ENCODE measurements at places on chromosomes 2 and 18.

DNA sequence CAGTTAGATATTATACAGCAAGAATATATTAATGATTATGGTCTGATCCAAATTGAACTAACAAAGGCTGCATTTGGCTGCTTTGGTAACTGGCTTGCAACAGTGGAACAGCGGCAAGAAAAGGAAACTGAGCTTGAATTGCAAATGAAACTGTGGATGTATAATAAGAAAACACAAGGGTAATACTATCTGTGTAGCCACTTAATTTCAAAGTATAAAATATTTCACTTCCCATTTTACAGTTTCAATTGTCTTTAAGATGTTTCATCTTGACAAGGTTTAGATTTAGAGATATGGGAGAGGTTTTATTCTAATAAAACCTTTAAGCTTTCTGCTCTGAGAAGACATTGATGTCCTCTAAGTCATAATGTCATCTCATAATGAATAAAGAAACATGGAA is 23.8 kb downstream of the WDR75 start:
- DNase-seq, result no peak

DNA sequence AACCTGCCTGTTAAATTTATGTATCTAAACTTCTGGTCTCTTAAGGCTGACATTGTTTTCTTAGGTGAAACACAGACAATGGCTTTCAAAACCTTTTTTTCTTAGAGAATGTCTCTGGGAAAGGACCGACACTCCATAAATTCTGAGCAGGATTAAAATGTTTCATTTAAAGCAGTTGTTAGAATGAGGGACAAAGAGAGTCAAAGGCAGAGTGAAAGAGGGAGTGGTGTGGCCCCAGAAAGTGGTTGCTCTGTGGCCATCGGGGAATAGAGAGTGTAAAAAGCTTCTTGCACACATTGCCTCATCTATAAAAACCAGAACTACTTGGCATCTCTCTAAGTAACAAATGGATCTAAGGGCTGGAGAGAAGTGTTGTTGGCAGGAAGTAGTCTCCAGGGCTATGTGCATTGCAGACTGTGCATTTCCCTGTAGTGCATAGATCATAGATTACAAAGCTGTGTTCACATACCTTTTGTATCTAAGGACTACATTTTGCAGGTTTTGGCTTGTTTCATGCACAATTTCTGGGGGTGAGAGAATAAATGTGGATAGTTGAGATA is 3.6 kb downstream of the RPRM start:
- no peak for DNase-seq

DNA sequence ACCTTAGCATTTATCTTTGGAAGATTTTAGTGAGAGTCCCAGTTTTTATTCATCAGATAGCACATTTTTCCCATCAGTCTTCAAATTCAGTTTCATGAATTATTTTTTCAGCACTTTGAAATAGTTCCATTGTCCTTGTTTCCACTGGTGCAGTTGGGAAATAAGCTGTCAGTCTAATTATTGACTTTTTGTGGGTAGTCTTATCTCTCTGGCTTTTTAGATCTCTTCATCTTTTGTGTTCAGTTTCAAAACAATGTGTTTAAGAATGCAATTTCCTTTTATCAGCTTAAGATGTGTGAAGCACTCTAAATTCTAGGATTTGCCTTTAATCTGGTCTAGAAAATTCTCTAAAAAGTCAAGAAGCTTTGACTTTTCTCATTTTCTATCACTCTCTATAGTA is 70.5 kb downstream of the GFPT1 start:
- no peak for DNase-seq

DNA sequence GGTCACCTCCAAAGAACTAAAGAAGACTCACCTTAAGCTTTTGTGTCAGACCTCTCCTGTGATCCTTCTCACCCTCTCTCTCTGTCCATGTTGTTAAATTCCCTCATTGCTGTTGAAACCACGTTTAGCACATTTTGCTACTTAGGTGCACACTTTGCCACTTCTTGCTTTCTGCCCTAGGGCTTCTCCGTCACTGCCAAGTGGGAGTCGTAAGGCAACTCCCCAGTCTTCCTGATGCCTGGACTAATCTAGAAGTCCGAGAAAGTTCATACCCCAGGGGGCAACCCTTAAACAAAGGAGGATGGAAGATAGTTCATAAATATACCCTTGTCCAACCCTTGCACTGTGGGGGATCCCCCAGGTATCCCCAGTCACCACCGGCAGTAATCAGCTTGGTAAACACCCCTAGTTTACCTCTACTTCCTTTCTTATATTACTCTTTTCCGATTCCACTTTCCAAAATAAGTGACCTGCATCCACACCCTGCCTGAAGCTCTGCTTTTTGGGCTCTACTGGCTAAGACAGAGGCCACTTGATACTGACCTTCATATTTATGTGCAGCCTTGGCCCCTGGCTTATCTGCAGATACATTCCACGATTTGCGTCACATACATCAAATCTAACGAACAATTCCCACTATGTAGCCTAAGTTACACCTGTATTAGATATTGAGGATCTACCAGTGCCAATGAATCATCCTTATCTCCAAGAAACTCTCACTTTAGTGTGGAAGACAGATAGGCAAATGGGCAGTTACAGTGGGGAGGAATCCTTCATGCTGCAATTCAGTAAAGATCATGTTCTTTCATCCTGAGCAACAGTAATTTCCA is 776.2 kb downstream of the RNF144A start:
- no peak for DNase-seq

GRCh38 chr2:65532326-65532725 is 99.9 kb upstream of the SPRED2 start:
- no peak for DNase-seq

GRCh38 chr2:147390475-147390874 is 454.4 kb upstream of the ACVR2A start:
- DNase-seq, result no peak

GRCh38 chr18:26003817-26004216 is 86.6 kb downstream of the SS18 start:
- no peak for DNase-seq

DNA sequence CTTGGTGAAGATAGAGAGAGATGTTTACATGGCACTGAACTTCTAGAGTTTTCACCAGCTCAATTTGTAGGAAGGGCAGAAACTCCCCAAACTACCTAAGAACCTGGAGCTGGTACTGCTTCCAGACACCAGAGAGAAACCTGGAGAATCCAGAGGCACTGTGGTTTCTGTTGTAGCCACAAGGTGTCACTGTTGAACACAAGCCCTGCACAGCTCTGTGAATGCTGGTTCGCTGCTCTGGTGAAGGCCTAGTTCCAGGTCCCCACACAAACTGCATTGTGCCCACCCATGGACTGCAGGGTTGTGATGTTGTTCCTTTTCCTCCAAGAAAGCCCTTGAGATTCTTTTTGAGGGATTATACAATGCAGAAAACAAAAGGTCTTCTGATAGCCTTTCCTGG is 150.5 kb upstream of the HS6ST1 start:
- DNase-seq, result no peak

GRCh38 chr2:159863526-159864160 is 65.6 kb upstream of the CD302 start:
- no peak for DNase-seq

DNA sequence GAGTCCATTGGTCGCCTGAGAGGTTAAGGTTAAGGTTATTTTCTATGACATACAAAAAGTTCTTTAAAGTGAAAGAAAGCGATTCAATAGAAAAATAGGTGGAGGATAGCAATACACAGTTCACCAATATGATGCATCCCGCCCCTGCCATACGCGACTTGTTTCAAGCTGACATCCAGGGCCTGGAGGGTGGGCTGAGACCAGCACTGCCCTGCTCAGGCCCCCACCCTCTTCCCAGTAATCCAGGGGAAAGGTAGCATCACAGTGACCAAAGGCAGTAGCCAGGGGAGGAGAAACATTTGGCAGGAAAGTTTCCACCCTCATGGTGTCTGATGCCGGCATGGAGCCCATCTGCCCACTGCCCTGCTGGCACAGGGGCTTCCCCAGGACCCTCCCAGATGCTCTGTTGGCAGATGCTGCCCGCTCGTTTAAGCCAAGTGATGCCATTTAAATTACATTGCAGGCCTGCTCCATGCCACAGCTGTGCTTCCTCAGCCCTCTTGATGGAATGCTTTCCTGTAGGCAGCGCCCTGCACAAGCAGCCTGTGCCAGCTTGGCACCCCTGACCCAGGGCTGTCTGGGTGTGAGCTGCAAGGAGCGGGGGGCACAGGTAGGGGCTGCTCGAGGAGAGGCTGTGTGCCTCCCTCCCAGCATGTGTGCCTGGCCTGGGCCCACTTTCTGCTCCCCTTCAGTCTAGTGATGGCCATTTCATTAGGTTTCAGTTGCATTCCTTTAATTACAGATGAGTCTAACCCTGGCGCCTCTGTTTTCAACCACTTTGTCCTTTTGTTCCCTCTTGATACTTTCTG is 10.7 kb upstream of the ANO7 start:
- no peak for DNase-seq

- no peak for DNase-seq
Observed at GRCh38 chr2:70779911-70780545, 10.4 kb downstream of the FIGLA start.

DNA sequence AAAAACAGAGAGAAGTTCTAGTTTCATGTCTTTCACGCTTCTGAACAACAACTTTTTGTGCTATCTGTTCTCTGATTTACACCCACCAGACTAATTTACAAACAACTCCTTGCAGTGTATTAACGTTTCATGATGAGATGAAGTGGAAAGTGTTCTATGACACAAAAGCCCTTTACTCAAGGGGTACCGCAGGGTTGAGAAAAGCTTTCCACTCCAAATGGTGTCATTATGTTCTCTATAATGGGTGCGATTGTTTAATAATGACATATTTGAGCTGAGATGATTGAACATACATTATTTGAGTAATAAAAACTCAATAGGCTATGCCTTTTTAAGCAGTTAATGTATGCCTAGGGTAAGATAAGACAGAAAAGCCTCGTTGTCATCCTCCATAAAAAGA is 76.3 kb downstream of the ACTR3 start:
- no peak for DNase-seq

DNA sequence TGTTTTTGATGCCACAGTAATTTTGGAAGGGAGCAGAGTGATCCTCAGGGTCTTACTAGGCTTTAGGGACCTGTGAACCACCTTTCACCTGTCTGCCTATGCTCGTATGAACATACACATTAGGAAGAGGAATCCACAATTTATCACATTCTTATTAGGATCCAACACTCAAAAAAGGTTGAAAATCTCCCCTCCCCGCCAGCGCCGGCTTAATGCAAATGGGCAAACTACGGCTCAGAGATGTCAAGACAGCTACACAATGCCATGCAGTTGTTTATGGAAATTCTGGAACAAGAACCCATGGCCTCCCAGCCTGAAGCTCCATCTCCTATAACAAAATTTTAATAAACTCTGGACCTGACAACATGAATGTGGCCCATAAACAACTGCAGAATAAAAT is 375.9 kb upstream of the ACVR2A start:
- no peak for DNase-seq

DNA sequence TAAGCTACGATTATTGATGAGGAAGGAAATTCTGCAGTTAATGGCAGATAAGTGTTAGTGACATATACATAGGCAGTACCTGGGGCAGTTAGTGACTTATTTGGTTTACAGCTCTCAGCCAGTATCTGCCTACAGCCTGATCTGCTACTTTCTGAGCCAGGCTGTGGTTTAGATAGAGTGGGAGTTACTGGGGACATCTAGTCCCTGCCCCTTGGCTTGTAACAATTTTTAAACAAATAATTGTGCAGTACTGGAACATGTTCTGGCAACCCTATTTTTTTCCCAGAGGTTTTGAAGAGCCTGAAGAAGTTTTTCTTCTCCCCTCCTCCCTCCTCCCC is 2.3 kb downstream of the KIF5C start:
- no peak for DNase-seq

DNA sequence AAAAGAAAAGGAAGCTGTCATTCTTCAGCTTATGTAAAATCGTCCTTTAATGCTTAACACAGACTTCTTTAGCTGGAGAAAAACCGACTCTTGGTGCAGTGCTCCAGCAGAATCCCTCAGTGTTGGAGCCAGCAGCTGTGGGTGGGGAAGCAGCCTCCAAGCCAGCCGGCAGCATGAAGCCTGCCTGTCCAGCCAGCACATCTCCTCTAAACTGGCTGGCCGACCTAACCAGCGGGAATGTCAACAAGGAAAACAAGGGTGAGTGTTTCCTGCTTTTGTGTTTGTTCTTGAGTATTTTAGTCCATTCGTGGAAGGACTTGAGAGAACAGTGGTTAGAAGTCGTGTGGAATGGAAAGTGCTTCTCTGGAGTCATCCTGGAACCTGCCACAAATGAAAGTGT is 38.9 kb downstream of the KDM3A start:
- no peak for DNase-seq

DNA sequence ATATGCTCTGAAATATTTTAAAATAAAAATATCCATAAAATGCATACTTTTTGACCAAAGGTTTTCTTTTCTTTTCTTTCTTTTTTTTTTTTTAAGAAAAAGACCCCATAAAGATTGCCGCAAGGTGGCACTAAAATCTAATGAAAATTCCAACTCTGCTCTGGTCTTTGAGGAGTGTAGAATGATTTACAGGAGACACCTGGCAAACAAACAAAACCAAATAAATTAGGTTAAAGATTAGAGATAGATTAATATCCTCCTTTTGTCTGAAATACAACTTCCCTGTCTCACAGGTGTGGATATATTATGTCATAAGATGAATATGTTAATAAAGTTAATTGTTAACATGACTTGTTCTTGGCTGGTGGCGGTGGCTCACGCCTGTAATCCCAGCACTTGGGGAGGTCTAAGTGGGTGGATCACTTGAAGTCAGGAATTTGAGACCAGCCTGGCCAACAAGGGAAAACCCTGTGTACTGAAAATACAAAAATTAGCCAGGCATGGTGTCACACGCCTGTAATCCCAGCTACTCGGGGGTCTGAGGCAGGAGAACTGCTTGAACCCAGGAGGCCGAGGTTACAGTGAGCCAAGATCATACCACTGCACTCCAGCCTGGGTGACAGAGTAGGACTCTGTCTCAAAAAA is 3.5 kb upstream of the RHOB start:
- DNase-seq, result no peak

DNA sequence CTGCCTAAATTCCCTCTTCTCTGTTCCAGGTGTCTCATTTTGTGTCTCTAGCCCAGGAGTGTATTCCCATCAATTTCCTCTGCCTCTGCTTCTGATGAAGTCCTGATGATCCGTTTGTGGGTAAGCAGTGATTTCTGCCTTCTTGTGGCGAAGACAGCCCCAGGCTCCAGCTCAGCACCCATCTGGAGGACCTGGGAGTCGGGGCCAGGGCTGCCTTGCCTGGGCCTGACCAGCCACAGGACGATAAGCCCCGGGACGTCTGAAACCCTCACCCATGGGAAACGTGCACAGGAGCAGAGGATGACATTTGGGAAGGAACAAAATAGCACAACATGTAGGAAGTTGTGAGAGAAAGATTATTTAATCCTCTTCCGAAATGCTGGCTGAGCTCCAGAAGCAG is 206.9 kb downstream of the FBXO15 start:
- DNase-seq, result no peak
